Stimulated activated naive CD8-positive, alpha-beta T cell treated with anti-CD3 and anti-CD28 coated beads, Interleukin-15, Interleukin-2, amounts not matched to agents 100 U/mL and 50 U/mL, for 24 hours (primary cell): ENCODE measurements at places on chromosomes 16 and 17.
A peak's percentile ranks its signal among the peaks of the same experiment; 100 is the strongest.

DNA sequence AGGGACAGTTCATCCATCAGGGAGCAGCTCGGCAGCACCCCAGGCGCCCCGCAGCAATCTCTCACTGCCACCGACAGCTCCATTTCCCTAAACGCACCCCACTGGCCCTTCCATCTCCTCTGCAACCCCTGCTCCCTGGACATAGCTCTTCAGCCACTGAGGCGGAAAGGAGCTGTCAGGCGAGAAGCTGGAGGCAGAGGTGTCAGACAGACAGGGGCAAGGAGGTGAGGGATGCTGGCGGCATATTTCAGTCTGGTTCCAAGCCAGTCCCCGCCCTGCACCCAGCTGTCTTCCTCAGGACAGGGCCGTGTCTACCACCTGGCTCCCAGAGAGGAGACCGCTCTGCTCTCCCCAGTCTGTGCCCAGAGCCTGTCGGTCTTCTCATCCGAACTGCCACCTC lies 9.7 kb downstream of the ACLY start:
- no peak for DNase-seq

DNA sequence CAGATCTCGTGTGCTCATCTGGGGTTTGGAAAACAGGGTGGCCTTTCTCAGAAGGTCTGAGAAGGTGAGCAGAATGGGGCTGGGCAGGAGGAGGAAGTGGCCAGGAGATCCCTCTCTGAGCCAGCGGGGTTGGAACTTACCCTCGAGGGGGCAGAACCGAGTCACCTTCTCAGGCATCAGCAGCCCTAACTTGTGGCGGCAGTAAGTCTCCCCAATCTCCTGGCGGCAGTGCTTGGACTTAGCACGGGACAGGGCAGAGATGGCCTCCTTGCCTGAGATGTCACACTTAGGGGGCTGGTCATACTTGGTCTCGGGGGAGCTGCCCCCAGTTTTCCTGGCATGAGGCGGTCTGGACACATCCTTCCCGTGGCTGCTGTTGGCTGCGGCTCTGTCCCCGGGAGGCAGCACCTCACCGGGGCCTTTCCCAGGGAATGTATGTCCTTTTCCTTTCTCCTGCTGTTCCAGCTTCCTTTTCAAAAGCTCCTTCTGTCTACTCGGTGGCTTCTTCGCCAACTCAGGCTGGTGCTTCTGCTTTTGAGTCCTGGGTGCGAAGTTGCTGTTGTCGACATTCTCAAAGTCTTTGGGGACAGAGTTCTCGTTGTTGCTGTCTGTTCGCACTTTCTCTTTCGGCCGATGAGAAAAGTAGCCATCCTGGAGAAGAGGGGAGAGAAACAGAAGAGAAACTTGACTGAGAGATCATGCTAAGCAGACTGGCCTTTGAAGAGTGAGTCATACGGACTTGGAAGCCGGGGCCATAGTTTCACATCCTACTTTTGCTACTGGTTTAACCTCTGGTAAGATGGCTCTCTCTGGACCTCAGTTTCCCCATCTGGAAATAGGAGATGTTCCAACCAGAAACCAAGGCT lies 211.7 kb downstream of the XYLT1 start:
- no peak for DNase-seq

DNA sequence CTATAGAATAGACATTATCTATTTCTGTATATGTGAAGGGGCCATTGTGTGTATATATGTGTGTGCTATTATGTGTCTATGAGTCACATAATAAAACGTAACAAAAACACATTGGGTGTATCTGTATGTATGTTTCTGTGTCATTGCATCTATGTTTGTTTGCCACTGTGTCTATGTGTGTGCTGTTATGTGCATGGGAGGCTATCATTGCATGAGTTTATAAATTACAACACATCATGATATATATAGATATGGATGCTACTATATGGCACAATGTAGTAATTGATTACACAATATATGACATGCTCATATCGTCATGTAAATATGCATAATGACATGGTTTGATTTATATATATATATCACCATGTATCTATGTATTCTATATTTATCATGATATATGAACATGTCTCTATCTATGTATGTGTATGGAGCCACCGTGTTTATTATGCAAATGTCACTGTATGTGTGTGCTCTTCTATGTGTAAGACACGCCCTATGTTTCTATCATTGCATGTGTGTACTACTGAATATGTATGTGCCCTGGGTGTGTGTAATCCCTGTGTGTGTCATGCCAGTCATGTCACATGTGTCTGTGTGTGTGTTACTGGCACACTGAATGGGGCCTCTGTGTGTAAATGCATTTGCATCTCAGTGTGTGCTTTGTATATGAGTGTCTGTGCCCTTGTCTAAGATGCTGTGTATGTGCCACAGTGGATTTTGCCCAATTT lies 1.4 kb upstream of the TSPOAP1 start:
- DNase-seq = peak; percentile 70

GRCh38 chr16:54432897-54433229 lies 146.3 kb upstream of the IRX3 start:
- DNase-seq = no peak

GRCh38 chr16:12757546-12757945 lies 46.1 kb downstream of the CPPED1 start:
- no peak for DNase-seq

DNA sequence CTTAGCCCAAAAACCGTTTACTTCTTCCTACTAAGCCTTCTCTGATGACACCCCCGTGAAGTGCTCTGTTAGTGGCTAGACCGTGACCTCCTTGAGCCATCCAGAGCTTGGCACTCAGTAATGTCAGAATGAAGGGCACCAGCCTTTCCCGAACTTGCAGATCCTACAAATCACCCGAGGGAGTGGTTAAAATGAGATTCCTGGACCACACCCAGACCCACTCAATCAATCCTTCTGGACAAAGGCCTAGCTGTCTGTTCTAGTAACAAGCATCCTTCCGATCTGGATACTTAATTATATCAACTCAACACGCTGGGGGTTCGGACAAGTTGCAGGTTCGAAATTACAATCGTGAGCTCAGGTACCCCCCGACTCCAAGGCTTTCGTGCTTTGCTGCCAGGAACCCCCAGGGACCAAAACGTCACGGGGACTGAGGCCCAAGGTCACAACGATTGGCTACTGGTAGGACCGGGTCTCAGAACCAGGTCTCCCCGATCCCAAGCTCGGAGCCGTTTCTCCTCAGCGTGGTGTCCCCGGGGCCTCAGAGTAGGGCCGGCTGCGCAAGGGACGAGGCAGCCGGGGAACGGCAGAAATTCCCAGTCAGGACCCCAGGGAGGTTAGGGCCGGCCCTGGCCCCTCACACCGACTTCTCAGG lies 527 bp downstream of the CIAPIN1 start:
- peak; percentile 36 for DNase-seq

DNA sequence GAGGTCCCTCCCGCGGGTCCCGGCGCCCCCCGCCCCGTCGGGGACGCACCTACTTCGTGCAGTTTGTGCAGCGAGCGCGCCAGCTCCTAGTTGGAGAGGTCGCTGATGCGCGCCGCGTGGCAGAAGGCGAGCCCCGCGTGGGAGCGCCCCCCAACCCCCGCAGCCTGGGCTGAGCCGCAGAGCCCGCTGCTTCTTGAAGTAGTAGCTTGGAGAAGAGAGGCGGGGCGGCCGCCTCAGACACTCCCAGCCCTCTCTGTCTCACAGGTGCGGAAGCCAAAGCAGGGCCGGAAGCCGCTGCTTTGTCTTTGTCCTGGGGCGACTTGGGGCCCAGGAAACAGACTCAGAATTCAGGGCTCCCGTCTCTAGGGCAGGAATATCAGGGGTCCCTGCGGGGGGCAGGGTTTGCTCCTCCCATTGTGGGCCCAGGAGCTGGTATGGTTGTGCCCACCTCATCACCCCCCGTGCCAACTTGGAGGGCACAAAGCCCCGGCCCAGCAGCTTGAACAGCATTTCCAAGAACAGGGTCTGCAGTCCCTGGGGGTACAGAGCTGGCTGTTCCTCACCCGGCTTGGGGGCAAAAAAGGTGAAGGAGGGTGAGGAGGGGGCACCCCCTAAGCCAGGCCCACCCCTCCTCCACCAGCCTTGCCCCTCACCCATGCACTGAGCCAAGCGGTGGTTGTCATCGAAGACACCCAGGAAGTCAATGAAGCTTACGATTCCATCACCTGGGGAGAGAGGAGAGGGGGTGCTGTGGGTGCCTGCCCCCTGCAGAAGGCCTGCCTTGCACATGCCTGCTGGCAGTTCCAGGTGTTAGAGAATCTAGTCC lies 13.5 kb downstream of the SPATA32 start:
- peak; percentile 76 for DNase-seq

GRCh38 chr16:29738514-29738913 lies 7.3 kb downstream of the C16orf54 start:
- no peak for DNase-seq
